C1 segment of cervical spinal cord (tissue), 14 donors: ENCODE measurements at places on chromosomes 6 and 20.

GRCh38 chr20:38034108-38034649 is 633 bp downstream of the RPRD1B start:
- no peak for DNase-seq

DNA sequence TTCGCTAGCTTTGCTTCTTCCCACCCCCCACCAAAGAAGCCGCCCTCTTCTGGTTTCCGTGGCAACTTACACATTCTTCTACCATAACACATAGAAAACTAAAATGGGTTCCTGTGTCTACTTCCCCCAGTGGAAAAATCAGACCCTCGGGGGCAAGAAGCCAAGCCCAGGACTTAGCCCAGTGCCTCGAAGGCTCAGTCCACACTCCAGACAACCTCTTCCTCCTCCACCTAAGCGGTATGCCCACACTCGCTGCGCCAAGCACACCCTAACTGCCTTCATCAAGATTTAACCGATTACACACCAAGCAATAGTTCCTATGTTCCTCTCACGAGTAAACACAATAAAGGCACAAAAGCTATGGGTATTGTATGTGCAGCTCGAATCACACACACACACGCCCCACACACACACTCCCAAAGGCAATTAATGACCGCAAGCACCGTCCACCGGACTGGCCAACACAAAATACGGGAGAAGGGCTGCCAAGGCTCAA is 537 bp downstream of the PPIL4 start:
- DNase-seq: peak; percentile 56

GRCh38 chr20:46933150-46933549 is 38.5 kb downstream of the EYA2 start:
- DNase-seq: no peak

GRCh38 chr6:26321005-26321404 is 44.0 kb upstream of the BTN3A2 start:
- no peak for DNase-seq

DNA sequence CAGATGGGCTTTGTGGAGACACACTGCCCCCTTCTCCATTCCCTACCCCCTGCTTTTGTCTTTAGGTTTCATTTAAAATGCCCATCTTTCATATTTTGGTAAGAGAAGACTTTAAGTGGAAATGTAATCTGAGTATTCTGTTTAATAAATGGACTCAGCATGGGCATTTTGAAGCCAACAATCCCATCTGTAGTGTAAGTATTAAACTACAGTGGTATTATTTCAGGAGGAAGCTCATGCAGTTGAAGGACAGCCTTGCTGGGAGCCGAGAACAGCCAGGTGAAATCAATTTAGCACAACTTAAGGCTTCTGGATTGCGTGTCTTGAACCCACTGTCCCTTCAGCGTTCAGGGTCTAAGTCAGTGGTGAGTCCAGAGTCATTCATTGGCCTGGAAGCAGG is 63.5 kb downstream of the AKAP12 start:
- DNase-seq: no peak

GRCh38 chr6:112603726-112604125 is 256.6 kb downstream of the RFPL4B start:
- DNase-seq: no peak

DNA sequence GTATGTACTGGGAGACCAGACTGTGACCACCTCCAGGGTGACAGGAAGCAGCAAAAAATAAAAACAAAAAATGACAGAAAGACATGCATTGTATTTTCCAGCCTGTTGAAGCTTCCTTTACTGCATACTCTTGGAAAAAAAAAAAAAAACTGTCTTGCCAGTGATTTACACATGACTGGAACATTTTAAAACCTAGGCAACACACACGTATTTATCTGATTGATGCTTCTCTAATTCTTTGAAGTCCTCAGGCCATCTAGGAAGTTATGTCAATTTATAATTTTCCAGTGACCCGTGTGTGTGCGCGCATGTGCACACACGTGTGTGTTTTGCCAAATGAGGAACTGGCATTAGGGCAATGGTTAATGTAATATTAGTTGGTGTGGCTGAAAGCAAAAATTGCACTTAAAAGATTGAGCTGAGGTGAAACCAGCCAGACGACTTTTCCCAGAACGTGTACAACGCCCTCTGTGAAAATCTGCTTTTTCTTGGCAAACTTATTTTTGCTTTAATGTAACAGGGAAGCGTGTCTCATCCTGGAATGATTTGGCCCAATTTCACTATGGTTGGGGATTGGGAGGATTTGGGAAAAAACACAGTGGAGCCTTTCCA is 315.2 kb downstream of the TFAP2A start:
- no peak for DNase-seq

- DNase-seq: no peak
Measured at GRCh38 chr6:166850677-166851076, 105.7 kb downstream of the RNASET2 start.

GRCh38 chr20:53668992-53669391 is 75.4 kb upstream of the ZNF217 start:
- no peak for DNase-seq
